ENCODE measurements at places on chromosomes 1 and 21. TPM values are rescaled to one million over a fixed set of nuclear protein-coding genes. Genes with fewer than 3 reads are reported as not detected.

FAM72D gene
- total RNA-seq = 4.5 TPM

SON gene
- 77.4 TPM for total RNA-seq

HSD3B2 gene
- not detected for total RNA-seq

FOXO6 gene
- total RNA-seq = 0.96 TPM

ZNF648 gene
- total RNA-seq = not detected

IL20 gene
- total RNA-seq = 0.10 TPM

ROR1 gene
- total RNA-seq = 8.6 TPM

PTPRC gene
- total RNA-seq = not detected

KRTAP10-7 gene
- not detected for total RNA-seq

KRTAP7-1 gene
- total RNA-seq = not detected

TLR5 gene
- total RNA-seq = 0.13 TPM

HEYL gene
- total RNA-seq = 3.1 TPM

TYW3 gene
- 16.8 TPM for total RNA-seq

RBP7 gene
- 5.1 TPM for total RNA-seq

MTARC2 gene
- total RNA-seq = 13.3 TPM

BLACAT1 gene
- total RNA-seq = not detected

SERPINC1 gene
- 0.07 TPM for total RNA-seq

ANGEL2 gene
- total RNA-seq = 18.5 TPM

OR2M3 gene
- not detected for total RNA-seq

FAM72C gene
- total RNA-seq = 3.6 TPM

DENND2C gene
- 0.40 TPM for total RNA-seq

AADACL3 gene
- not detected for total RNA-seq

C1orf185 gene
- not detected for total RNA-seq

TMEM81 gene
- 2.3 TPM for total RNA-seq

ALX3 gene
- not detected for total RNA-seq

OR2M5 gene
- total RNA-seq = not detected

PCBP3 gene
- 0.98 TPM for total RNA-seq

ALPL gene
- 0.51 TPM for total RNA-seq

PM20D1 gene
- not detected for total RNA-seq

LDLRAD1 gene
- not detected for total RNA-seq

TMEM269 gene
- 0.05 TPM for total RNA-seq

OR2L3 gene
- total RNA-seq = not detected

PAPPA2 gene
- total RNA-seq = 0.02 TPM

SPRR4 gene
- not detected for total RNA-seq

KLF17 gene
- total RNA-seq = 0.50 TPM

MCOLN3 gene
- total RNA-seq = 3.6 TPM

HES3 gene
- not detected for total RNA-seq

CFHR1 gene
- not detected for total RNA-seq

XCL1 gene
- not detected for total RNA-seq

MRPS15 gene
- total RNA-seq = 68.4 TPM

PEF1 gene
- total RNA-seq = 45.3 TPM

FMO5 gene
- total RNA-seq = 1.1 TPM

VANGL2 gene
- 0.71 TPM for total RNA-seq

LCE1A gene
- not detected for total RNA-seq

SMPDL3B gene
- 1.1 TPM for total RNA-seq

PARS2 gene
- total RNA-seq = 4.5 TPM

POU3F1 gene
- 0.03 TPM for total RNA-seq

TMPRSS15 gene
- not detected for total RNA-seq
